NCI-H1048 (cell line): ENCODE measurements at places on chromosomes 6 and 20.

DNA sequence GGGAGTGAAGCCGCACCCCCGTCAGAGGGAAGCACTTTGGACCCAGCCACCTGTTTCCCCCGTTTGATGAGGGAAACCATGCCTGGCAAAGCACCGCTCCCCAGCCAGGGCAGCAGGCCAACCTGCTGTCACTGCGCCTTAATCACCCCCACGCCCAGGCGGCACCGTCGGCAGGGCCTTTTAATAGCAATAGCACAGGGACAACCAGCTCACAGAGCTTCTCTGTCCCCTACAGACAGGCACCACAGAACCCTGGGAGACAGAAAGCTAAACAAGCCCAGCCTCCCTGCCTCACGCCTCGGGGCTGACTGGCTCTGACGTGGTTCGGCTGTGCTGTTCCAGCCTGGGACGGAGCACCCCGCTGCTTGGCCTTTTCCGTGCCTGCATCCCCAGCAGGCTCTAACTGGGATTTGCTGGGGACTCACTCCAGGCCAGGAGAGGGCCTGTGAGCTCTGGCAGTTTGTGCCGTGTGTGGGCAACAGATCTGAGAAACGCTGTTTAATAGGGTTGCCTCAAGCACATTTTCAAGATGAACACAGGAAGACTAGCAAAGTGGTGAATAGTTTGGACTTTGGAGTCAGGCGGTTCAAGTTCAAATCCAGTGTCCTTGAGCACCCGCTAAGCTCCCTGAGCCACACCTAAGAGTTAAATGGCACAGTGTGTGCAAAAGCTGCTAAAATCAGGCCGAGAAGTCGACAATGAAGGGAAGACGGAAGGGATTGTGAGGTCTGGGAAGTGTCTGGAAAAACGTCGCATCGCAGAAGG is 223.8 kb downstream of the NRN1 start:
- no peak for DNase-seq

- DNase-seq, result no peak
Observed at GRCh38 chr6:118663993-118664985, 12.9 kb upstream of the CEP85L start.

- no peak for DNase-seq
Observed at GRCh38 chr6:77587963-77588362, 64.9 kb upstream of the MEI4 start.

GRCh38 chr6:116396441-116396840 is 25.7 kb downstream of the DSE start:
- DNase-seq, result no peak

DNA sequence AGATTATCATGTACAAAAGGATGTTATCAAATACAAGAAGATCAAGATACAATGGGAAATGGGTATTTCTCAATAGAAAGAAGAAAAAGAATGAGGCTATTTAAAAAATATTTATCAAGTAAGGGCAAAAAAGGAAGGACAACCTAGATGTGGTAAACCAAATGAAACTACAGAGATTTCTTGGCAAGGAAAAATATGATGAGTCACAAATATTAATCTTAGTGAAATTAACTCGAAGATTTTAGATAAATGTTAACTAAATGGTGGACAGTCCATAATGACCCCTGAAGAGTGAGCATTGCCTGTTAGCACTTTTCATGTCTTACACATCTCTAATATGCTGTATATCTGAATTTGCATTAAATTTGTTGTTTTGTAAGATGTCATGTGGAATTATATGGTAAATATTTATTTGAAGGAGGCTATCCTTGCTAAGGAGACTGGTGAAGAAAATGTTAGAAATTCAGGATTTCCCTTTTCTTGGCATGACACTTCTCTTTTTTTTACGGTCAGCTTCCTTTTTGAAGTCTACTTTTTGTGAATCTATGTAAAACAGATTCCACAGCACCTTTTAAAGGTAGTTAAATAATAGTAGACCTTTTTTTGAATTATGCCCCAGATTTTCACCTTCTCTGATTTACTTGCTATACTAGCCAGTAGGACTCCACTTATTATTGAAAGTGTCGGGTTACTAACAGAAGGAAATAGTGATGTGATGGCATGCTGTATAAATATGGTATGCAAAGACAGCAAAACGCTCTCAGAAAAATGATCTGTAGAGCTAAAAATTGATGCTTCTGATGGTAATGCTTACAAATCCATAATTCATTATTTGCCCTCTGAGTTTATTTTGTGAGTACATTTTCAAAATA is 120.5 kb downstream of the HIVEP1 start:
- no peak for DNase-seq

DNA sequence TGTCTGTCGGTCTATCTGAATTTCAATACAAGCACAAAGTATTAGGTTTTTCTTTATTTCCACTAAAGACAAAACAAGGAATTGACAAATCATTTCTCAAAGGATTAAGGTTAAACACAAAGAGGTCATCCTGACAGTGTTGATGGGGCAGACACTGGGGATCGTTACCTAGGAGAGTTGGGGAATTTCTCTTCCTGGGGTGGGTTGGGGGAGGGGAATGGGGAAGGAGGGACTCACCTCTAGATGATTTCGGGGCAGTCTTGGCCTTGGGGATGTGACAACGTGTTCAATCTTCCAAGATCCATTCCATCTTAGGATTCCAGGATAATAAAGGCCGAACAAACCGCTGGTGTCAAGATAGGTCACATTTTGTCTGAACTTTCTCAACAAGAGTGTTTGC is 35.4 kb upstream of the FOXA2 start:
- DNase-seq, result no peak

DNA sequence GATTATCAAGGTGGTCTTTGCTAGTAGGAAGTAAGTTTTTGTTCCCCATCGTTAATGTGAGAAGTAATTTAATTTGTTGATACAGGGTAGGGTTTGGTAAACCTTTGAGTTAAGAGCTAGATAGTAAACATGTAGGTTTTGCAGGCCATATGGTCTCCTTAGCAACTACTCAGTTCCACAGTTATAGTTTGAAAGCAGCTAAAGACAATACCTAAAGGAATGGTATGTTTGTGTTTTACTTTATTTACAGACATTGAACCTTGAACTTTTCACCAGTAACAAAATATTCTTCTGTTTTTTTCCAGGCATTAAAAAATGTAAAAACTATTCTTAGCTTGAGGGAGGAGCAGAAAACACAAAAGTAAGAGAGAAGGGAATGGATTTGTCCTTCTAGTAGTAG is 1.7 kb downstream of the CAP2 start:
- DNase-seq, result no peak

- no peak for DNase-seq
Observed at GRCh38 chr6:167995731-167996151, 1.7 kb upstream of the KIF25 start.

DNA sequence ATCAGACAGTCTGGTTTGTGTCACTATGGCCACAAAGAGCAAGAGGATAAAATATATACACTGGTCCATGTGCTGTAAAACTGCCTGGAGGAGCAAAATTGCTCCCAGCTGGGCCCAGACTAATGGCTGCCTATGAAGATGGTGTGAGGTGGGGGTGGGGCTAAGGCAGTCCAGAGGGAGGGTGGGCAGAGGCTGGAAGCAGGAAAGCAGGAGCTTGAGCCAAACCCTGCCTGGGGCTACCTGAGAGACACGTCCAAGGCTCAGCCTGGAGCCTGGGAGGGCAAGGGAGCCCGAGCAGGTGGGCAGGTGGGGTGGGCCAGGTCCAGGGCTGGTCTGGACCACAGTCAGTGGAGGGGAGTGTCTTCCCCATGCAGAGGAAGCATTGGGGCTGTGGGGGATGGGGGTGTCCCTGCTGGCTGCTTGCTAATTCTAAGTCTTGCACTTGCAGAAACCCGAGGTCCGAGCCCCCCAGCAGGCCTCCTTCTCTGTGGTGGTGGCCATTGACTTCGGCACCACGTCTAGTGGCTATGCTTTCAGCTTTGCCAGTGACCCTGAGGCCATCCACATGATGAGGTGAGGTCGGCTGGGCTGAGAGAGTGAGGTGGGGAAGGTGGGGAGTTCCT is 9.5 kb downstream of the HSPA12B start:
- no peak for DNase-seq

GRCh38 chr6:136761227-136761922 is 30.9 kb downstream of the MAP3K5 start:
- no peak for DNase-seq

GRCh38 chr20:47093320-47093966 is 198.8 kb downstream of the EYA2 start:
- no peak for DNase-seq

DNA sequence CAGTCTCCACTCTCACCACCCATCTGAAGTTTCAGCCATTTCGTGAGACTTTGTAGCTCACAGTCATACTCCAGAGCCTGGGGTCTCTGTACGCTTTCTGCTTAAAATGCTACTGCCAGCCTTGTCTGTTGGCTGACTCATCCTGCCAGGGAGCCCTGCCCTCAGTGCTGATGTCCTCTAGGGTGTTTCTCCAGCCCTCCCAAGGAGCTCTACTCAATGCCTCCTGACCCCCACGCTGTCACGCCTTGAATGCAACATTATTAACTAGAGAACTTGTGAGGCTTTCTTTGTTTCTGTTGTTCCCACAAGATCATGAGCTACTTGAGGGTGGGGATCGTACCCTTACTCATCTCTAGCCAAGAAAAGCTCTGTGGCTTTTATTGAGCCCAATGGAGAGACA is 20.1 kb downstream of the KIF16B start:
- no peak for DNase-seq

DNA sequence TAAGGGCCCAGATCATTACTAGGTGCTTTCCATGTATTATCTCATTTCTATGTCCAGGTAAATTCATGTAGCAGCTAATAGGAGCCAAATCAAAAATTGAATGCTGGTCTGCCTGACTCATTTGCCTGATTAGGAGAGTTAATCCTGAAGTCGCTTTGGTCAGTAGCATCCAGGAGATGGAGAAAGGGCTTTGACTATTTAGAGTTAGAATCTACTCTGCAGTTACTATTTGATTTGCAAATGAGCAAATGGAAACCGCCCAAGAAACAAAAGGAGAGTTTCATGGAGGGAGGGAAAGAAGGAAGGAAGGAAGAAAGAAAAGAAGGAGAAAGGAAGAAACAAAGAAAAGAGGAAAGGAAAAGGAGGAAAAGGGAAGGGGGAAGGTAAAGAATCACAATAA is 539.6 kb upstream of the MMS22L start:
- DNase-seq, result no peak

GRCh38 chr6:33390173-33390572 is 1.4 kb upstream of the KIFC1 start:
- no peak for DNase-seq

- DNase-seq, result no peak
Observed at GRCh38 chr6:166143011-166143410, 24.6 kb downstream of the TBXT start.

DNA sequence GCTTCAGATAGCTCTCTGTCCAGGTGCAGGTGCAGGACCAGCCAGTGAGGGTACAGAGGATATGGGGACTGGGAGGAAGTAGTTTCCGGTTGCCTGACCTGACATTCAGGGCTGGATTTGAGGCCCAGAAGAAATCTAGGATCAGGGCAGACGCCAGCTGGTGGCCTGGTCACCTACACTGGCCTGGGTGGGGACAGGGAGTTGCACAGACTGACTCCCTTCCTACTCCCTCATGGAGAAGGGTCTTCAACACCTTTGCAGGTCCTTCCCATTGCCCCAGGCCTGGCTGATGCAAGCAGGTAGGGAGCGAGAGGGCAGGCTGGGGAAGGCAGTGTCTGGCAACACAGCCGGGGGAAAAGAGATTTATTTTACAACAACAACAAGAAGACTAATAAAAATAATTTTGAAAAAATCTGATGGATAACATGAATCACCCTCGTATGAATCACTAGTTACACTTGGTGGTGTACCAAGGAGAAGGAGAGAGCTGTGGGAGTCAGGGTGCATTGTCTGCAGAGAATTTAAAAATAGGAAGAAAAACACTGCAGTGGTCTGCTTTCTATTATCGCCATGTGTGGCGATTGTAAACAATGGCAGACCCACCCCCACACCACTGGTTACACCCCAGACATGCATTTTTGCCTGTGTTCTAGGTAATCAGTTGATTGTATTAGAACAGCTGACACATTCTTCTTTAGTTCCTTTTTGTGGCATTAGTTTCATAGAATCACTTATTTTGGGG is 62.3 kb upstream of the SNX9 start:
- DNase-seq, result no peak

DNA sequence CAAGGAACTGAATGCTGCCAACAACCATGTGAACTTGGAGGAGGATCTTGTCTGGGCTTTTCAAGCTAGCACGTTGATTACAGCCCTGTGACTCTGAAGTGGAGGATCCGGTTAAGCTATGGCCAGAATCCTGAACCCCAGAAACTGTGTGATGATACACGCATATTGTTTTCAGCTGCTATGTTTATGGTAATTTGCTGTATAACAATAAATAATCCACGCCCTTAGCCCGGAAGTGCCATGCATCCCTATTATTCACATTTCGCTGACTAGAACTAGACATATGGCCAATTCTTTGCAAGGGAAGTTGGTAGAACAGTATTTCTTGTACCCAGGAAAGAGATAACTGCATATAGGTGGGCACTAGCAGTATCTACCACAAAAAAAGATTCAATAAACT is 510.8 kb upstream of the BTBD3 start:
- DNase-seq, result no peak

DNA sequence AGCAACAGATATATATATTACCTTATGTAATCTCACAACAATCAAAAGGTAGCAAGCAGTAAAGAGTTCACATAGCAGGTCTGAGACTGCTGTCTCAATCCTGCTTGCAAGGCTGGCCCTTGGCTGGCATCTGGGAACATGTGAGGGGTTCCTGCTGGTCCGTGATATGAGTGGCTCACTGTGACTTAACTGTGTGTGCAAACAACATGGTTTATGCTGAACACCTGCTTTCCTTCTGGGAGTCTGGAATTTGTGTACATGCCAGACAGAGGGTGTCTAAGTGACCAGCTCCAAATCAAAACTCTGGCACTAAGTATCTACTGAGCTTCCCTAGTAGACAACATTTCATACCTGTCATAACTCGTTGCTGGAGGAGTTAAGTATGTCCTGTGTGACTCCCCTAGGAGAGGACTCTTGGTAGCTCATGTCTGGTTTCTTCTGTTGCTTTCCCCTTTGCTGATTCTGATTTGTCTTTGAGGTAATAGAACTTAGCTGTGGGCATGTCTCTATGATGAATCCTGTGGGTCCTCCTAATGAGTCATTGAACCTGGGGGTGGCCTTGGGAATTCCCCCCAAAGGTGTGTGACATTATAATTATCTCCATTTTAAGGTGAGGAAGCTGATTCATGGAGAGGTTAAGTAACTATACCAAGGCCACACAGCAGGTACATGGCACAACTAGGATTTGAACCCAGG is 131.6 kb upstream of the NEDD9 start:
- no peak for DNase-seq

DNA sequence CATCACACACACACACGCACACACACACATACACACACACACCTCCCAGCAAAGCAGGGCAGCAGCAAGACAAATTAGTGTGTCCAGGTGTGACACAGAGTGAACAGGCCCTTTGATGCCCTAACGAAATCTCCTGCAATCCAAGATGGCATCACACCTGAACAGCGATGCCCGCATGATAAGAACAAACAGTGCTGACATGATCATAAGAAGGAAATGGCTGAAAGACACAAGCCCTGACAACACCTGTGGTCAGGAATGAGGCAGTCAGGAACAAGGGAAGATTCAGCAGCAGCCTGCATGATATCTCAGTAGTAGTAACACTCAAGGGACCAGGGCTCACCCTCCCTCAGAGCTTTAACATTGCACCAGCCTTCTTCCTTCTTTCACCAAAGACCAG is 156.9 kb downstream of the FAXC start:
- DNase-seq, result no peak
